ENCODE measurements at places on chromosomes 11 and 22.

DNA sequence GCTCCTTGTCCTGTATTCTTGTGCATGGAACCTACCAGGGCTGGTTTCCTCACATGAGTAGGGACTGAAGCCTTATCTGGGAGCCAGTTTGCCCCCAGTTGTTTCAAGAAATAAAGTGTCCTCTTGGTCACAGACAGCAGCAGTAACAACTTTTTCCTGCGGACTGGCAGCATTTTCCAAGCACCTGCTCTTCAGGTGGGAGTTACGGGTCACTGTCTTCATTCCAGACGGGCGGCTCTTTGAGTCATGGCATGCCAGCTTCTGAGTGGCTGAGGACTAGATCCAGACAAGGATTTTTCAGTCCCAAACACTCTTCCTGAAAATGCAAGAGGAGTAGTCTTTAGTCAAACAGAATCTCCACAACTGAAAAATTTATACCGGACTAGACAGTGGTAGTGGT, 2.7 kb upstream of the CD44 start:
- DNase-seq: no peak

- no peak for DNase-seq
These were observed 197.0 kb downstream of the PGR start for GRCh38 chr11:100932474-100933100.

- peak; percentile 81 for DNase-seq
These were observed 5.1 kb downstream of the CD82 start for GRCh38 chr11:44570411-44571155.

- peak; percentile 96 for DNase-seq
These were observed 17.0 kb upstream of the IL2RB start for GRCh38 chr22:37166675-37167066.

DNA sequence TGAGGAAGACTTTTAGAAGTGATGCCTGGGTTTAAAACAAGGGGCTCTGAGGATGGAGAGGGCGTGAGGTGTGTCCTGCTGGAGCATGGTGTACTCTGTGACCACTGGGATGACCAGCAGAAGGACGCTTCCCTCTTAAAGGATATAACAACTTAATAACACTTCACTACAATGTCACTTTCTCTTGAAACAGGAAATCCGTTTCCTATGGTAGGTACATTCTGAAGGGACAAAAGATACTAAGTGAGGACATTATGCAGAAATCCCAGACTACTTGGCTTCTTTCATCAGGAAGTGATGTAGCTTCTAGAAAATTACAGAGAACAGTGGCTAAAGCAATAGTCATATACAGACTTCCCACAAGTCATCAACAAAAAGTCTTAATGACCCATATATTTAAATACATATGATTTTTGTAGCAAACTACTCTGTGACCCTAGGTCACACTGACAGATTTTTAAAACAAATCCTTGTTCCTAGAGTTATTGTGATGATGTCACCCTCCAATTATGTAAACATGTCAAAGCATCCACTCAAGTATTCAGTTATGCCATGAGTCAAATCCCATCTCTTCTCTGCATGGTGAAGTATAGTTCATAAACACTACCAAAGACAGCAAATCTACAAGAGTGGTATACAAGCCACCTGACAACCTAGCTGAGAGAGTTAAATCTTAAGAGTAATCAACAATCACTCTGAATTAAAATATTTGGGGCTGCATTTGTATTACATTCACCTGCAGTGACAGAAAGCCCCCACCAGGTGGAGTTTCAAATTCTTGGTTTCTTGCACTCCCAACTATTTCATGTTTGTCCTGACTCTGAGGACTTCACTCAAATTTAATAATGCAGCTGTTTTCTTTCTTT, 32.8 kb downstream of the PITPNB start:
- no peak for DNase-seq

Data from spleen (tissue), 13 donors.